ENCODE measurements at places on chromosomes 6 and 20.

- no peak for DNase-seq
Observed at GRCh38 chr6:163566056-163566455, 151.5 kb downstream of the QKI start.

DNA sequence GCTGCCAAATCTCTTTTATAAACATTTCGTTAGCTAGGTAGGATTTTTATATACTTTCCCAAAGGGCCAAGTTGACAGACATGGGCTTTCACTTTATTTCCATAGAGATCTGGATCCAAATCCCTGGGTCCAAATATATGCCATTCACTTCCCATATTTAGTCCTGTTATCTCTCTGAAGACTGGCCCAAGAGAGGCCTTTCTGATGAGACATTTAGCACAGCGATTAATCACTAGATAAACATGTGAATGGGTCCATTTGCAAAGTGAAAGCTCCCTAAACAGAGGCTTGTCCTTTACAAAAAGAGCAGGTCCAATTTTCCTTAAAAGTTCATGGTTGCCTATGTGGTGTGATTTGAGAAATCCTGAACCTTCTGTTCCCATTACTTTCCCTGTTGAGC is 132.6 kb downstream of the TRMT11 start:
- no peak for DNase-seq

- DNase-seq, result no peak
Observed at GRCh38 chr6:4297348-4297747, 162.0 kb upstream of the ECI2 start.

DNA sequence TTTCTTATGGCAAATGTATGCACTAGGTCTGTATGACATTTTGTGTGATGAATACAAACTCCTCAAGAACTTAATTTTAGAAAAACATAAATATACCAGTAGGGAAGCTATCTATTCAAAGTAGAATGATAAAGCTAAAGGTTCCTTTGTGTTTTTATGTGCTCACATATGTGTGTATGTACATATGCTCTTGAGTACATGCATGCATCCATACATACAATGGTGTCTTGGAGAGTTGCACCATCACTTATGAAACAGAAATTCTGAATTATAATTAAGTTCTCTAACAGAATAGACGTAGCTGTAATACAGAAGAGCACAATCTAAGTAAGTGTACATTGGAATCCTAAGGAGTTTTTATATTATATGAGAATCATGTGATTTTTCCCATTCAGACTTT is 2.3 kb downstream of the NKAIN2 start:
- DNase-seq, result no peak

GRCh38 chr6:52115891-52116604 is 28.6 kb upstream of the PKHD1 start:
- DNase-seq, result no peak

GRCh38 chr6:167046861-167047495 is 47.8 kb downstream of the CEP43 start:
- DNase-seq, result no peak

DNA sequence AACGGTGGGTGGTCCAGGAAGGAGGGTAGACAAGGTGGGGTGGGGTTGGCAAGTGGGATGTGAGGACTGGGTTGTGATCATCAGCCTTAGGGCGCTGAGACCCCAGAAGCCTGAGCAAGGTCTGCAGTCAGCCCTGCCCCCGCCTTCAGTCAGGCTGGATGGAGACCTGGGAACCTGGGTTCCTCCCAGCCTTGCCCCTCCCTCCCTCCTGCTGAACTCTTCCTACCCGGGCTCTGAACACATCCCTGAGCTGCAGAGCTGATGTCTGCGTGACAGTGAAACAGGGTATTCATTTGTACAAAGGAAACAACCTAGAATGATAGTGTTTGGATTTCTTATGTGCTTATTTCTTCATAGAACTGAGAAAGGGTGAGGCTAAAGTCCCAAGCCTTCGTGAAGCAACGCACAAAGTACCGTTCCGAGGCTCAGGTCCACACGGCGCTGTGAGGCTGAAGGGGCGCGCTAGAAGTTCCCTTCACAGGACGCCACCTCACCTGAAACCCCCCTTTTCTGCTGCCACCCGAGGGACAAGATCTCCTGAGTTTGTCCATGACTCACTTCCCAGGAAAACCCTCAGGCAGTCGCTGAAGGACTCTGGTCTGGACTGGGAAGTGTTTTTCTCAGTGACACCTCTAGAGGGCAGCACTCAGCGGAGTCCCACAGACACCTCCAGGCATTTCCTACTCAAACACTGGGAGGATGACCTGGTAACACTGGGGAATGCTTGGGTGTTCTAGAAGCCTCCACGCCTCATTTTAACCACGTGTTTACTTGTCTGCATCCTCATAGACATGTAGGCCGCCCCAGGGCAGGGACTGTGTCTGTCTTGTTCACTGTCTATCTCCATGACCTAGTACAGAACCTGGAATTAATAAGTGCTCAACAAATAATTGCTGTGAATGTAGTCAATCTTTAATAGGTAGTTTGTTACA is 1.2 kb downstream of the GSTA5 start:
- peak; percentile 30 for DNase-seq

GRCh38 chr6:105321207-105321606 is 81.7 kb downstream of the PREP start:
- DNase-seq, result no peak

DNA sequence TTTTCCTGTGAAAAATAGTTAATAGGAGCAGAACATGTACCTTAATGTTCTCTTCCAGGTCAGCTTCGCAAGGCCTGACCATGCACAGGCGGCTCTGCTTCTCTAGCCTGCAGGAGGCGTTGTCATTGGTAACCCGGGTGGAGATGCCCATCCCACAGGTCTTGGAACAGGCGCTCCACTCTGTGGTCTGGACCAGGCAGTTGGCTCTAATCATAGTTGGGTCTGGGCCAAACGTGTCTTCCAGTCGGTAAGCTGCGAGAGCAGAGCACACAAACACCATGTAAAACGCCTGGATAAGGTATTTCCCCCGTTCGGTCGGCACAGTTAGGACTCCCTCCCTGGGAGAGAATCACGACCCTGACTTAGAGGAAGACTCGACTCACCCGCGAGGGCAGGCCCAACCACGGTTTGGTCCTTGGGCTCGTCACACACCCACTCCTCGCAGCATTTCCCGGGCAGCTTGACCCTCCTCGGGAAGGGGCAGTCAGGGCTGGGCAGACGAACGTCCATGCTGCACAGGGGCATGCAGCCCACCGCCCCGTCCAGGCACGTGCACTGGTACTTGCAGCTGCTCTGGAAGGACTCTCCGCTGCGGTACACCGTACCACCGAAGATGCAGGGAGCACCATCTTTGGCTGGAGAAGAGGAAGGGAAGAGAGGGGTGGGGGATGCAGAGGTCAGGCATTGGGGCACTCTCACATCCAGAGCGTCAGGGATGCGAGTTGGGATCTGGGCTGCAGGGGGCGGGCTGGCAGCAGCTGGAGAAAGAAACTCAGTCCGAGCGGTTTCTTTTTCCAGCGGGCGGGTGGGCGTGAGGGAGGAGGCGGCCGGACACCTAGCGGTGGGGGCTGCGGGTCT is 1.0 kb downstream of the CCN2 start:
- peak; percentile 63 for DNase-seq

DNA sequence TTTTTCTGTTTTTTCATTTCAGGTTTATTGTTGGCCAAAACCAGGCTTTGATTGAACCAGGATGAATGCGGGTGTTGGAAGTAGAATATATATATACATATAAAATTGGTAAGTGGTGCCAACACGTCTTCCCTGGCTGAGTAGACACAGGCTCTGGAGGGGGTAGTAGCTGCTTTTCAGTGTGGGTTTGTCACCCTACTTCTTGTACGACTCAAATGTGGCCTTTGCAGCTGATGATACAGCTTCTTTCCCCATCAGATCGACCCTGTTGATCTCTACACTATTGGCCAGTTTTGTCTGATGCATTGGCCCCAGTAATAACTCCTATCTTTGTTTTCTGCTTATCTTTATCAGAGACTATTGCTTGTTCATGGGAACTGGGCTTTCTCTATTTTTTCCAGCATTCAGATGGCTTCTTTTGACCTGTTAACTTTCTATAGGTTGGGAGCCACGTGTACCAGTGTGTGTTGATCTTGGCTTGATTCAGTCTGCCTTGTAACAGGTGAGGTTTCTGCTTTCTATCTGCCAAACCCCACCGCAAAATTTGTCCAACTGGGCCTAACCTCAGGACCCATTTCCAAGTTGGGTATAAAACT is 2.7 kb upstream of the ZNFX1 start:
- DNase-seq, result no peak

- no peak for DNase-seq
Observed at GRCh38 chr6:30963641-30964040, 19.9 kb upstream of the MUC21 start.

Data from pons (tissue), 1 donor.